ENCODE measurements at places on chromosomes 12 and 14. TPM values are rescaled to one million over a fixed set of nuclear protein-coding genes. Genes with fewer than 3 reads are reported as not detected.
A peak's percentile ranks its signal among the peaks of the same experiment; 100 is the strongest.

- peak; percentile 76 for DNase-seq
Observed at GRCh38 chr14:61461808-61462275, 140.5 kb downstream of the PRKCH start.

DNA sequence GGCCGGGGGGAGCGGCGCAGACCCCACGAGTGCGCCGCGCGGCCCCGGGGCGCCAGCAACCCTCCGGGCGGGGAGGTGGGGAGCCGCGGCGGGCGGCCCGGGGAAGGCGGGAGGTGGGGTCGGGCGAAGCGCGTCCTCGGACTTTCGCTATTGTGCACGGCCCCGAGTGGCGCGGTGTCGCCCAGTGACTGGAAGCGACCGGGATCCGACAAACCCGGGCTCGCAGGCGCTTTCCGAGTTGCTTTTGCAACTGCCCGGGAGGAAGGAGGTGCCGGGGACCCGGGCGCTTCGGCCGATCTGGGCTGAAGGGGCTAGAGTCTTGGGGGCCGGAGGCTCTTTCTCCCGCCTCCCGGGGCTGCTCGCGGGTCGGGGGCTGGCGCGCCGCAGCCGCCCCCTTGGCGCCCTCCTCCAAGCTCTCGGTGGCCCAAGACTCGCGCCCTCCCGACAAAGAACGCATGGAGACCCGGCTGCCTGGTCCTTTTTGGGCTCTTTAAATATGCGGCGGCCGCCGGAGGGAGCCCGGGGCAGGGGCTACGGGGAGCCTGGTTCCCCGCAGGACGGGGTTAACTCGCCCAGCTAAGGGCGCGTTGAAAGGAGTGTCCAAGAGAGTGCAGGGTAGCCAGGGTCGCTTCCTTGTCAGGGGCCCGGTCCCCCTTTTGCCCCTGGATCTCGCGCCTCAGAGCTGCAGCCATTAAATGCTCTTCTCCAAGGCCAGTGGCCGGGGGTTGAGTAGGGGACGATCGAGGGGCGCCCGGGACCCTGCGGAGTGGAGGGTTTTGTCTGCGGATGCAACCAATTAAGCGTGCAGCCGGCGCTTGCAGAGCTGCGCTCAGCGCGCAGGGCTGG is 1.4 kb downstream of the HMGA2 start:
- DNase-seq = no peak

DNA sequence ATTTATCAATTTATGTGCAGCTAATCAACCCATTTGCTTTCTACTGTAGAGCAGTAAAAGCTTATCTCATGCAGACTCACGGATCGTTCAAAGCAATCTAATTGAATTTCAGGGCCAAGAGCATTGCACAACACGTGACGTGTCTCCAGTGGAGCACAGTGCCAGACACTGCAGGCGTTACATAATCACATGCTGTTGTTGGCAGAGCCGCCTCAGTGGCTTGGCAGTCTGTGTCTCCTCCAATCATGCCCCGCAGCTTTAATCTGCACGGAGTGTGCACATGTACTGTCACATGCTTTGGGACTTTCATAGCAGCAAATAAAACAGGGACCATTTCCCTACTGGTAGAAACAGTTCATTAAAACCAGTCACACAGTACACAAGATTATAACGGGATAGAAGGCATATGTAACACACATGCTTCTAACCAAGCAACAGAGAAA is 309.3 kb downstream of the ITPR2 start:
- peak; percentile 85 for DNase-seq

- DNase-seq = no peak
Observed at GRCh38 chr12:7375145-7375543, 68.8 kb downstream of the CD163L1 start.

DNA sequence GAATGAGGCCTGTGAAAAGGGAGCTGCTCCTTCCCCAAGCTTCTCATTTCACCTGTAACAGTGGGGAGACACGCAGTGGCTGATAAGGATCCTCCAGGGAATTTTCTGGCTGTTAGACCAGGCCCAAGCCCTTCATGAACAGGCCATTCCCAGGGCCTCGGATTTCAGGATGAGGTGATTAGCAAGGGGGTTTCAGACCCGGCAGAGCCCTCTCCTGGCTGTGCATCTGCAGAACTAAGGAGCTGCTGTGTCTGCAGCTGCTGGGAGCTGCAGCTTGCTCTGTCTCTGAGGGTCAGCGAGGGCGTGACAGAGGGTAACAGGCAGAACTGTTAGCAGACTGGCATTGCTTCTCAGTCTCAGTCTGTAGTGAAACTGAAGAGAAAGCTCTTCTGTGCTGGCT is 110.4 kb downstream of the KCNA5 start:
- DNase-seq = no peak

GRCh38 chr14:99389174-99389826 is 91.4 kb downstream of the SETD3 start:
- no peak for DNase-seq

Gene RIMBP2
- total RNA-seq = not detected

Gene CCDC198
- not detected for total RNA-seq

Gene CLEC6A
- not detected for total RNA-seq

Data from HFFc6 (cell line).